ENCODE measurements at places on chromosomes 6 and 20.

DNA sequence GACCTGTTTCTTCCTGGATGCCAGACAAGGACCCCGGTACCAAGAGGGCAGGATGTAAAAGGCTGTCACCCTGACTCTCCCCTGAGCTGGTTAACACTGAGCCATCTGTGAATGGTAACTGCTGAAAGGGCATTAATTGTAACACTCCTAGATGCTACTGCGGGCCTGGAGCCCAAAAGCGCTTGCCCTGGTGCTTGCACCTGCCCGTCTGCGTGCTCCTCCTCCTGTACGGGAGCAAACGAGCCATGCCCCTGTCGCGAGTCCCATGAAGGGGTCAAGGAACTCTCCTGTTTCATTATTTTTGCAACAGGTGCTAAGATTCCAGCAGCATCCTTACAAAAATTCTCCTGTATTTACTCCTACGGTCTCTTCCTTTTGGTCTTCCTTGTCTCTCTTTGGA lies 140.0 kb upstream of the LAMA2 start:
- no peak for DNase-seq

GRCh38 chr20:25100914-25101313 lies 19.0 kb upstream of the VSX1 start:
- no peak for DNase-seq

- no peak for DNase-seq
Measured at GRCh38 chr6:46645265-46645664, 7.4 kb downstream of the CYP39A1 start.

DNA sequence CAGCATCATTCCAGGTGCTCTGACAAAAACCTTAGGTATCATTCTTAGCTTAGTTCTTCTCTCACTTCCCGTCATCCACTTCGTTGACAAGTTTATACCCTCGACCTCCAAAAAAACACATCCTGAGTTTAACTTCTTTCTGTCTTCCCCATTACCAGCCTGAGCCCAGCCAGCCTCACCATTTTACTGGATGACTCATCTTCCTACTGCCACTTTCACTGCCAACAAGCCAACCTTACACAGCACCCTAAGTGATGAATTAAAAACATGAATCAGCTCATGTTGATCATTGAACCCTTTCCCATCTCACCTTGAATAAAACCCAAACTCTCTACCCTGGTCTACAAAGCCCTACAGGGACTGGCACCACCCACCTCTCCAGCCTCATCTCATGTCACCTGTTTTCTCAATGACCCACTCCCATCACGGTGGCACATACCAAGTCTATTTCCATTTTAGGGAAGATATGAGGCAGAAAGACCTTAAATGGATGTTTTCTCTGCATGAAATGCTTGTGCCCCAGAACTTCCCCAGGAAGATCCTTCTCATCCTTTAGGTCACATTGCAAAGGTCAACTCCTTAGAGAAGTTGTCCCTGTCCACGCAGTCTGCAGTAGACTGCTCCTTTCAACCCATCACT lies 9.9 kb upstream of the UST start:
- no peak for DNase-seq

GRCh38 chr6:23851522-23851921 lies 274.5 kb upstream of the NRSN1 start:
- DNase-seq, result no peak

DNA sequence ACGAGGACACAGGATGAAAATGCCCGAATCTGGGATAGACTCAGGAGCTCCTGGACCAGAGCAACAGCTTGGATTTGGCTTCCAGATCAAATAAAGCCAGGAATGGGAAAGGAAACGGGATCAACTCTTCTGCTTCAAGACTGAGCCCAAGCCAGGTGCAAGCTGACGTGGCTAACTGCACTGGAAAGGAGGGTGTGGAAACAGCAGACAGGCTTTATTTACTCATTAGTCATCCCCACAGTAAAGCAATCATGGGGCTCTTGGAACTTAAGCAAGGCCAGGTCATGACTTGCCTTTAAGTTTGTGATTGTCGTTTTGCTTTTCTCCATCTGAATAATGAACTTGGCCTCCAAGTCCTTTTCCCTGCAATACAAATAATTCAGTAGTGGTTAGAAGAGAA lies 45.2 kb downstream of the KIF16B start:
- no peak for DNase-seq

Measured in activated naive CD4-positive, alpha-beta T cell (primary cell).